ENCODE measurements at places on chromosomes 13 and 19.

- no peak for DNase-seq
Measured at GRCh38 chr13:22168437-22169190, 497.7 kb downstream of the FGF9 start.

- no peak for DNase-seq
Measured at GRCh38 chr19:5182751-5183150, 157.9 kb downstream of the PTPRS start.

- no peak for DNase-seq
Measured at GRCh38 chr13:73767747-73768315, 366.4 kb downstream of the KLF12 start.

DNA sequence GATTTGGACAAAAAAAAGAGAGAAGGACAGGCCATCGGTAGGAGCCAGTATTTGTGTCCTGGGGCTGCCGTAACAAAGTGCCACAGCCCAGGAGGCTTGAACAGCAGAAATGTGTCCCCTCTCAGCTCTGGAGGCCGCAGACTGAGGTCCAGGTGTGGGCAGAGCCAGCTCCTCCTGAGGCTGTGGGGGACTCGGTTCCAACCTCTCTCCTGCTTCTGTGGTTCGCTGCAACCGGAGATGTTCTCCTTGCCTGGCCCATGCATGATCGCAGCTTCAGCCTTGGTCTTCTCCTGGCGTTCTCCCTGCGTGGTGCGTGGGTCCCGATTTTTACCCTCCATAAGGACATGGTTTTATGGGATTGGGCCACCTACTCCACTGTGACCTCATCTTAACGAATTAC is 85.9 kb upstream of the SOX1 start:
- DNase-seq, result no peak

- no peak for DNase-seq
Measured at GRCh38 chr13:39773833-39774232, 118.4 kb downstream of the COG6 start.

GRCh38 chr13:98880677-98881076 is 97.2 kb downstream of the DOCK9 start:
- DNase-seq, result no peak

DNA sequence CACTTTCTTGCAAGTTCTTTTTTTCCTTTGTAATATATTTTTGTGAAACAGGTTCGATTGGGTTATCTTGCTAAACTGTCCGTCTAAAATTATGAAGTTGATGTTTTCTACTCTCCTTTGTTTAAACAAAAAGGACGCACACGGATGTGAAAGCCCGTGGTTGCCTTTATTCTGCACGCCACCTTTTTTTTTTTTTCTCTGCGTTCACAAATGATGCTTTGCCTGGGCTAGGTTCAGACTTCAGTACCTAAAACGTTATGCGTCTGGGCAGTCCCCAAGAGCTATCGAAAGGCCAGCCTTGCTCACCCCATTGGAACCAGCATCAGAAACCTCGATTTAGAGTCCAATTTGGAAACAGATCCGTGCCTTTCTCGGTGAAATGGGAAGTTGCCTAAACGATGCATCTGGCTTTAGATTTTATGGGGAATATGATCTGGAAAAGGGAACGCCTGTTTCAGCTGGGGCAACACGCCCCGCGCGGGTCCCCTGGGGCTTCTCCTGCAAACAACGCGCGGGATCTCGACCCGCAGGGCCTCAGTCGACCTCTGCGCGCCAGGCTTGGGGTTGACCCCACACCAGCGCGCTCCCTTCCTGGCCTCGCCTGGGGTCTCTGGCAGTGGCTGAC is 113.9 kb downstream of the KCNRG start:
- no peak for DNase-seq

- DNase-seq, result no peak
Measured at GRCh38 chr19:38221919-38222830, 1.8 kb downstream of the DPF1 start.

DNA sequence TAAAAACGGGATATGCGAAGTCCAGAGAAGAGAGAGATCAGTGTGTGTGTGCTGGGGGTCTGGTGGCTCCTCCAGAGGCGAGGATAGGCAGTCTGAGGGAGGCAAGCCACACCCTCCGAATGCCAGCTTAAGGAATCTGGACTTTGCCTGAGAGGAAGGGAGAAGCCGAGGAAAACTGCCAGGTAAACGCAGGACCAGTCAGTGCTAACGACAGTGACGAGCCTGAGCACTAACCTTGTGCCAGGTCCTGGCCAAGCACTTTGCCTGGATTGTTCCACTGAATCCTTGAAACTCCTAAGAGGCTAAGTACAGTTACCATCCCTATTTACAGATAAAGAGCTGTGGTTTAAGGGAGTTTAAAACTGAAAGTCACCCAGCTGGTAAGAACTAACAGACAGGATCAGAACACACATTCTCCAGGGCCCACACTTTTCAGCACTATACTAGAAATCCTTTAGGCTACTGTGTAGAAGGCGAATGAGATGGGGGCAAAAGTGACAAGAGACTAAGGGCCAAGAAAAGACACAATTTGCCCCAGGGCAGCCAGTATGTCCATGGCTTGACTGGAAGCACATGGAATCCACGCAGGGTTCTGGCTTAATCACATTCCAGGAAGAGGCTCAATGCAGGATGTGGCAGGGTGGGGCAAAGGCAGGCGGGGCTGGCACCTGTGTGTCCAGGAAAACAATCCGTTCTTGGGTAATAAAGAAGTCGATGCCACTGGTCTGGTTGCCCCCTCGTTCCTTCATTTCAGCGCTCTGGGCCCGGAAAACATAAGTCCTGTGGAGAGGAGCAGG is 15.1 kb downstream of the SMG9 start:
- DNase-seq, result no peak

DNA sequence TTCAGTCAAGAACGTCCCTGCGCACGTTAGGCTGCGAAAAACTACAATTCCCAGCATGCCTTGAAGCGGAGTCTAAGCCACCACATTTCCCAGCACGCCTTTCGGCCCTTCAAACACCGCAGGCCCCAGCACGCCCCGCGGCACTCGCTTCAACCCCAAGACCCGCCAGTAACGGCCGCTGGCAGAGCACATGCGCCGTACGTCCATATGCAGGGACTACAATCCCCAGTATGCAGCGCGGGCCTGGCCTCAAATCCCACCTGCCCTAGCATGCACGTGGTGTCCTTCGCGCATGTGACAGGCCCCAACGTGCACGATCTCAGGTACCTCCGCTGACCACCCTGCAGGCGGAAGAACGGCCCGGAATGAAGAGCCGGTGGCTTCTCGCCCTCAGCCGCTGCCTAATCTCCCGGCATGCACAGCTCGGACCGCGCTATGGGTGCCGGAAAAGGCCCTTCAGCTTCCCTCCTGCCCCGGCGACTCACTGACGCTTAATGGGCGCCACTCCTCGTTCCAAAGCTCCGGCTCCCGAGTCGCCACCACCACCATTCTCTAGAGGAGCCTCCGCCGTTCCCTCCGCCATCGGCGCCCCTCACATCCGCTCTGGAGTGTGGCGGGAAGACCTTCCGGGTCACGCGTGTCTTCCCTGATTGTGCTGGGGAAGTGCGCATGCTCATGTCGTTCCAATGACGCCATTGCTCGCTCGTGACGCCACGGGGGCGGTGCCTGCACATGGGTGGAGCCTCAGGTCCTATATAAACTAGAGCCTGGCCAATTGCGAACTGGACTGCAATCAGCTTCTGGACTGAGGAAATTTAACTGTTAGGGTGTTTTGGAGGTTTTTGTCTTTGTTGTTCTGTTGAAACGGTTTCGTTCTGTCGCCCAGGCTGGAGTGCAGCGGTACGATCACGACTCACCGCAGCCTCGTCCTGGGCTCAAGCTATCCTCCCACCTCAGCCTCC is at the start of gene DUS3L:
TSS of gene DUS3L (minus strand) at position 605 of the 962 bp plus-strand sequence. CDS start at position 583, 22 bp downstream.
- peak; percentile 98 for DNase-seq

DNA sequence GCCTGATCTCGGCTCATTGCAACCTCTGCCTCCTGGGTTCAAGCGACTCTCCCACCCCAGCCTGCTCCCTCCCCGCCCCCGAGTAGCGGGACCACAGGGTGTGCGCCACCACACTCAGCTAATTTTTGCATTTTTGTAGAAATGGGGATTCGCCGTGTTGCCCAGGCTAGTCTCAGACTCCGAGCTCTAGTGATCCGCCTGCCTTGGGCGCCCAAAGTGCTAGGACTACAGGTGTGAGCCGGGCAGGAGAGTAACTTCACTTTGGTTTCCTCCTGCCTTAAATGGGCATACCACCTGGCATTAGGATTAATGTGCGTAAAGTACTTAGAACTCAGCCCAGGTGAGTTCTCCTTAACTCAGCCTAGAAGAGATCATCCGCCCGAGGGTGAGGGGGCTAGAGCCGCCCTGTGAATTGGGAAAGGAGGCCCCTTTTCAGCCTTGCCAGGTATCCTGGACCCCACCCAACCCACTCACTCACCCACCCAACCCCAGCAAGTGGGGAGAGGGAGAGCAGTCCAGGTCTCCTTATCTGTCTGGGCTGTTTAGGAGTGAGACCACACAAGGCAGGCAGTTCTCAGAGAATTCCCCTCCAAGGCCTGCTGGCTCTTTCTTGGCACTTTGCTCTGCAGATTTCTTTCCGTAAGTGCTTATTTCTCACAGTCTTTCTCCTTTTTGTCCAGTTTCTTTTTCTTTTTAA is 1.2 kb upstream of the ZFP36 start:
- peak; percentile 21 for DNase-seq

GRCh38 chr19:40803857-40804782 is 5.1 kb downstream of the EGLN2 start:
- DNase-seq, result no peak

DNA sequence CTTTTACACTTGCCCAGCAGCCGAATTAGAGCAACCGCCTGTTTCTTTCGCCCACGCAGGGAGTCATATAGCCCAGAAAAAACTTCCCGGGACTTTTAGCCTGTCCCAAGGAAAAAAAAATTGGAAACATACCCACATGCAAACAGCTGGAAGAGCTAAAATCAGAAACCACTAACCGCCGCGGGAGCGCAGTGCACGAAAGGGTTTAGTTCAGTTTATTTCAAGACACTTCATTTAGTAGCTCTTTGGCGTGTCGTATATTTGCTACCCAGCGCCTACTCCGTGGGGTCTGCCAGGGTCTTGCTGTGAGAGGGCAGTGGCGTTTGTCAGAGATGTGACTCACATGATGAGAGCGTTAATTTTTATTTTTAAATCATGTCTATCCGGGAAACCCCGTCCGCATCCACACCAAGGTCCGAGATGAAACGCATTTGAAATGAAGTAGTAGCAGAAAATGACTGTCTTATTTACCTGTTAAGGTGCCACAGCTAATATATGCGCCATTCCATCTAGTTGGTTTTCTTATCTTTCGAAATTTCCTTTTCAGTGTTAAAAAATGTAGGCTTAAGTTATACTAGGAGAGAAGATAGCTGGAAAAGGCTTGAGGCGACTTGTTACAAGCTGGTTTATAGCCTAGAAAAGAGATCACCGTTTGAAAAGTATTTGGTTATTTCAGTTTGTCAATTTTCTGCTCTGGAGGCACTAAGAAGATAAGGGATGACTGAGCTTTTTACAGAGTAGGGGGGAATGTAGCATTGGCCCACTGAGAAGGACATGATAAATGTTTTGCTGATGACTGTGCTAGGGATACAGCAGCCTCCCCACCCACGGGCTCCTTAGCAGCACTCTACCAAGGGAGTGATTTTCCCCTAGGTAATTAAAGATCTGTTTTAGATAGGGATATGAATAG is 1.7 kb downstream of the KLF5 start:
- peak; percentile 32 for DNase-seq

DNA sequence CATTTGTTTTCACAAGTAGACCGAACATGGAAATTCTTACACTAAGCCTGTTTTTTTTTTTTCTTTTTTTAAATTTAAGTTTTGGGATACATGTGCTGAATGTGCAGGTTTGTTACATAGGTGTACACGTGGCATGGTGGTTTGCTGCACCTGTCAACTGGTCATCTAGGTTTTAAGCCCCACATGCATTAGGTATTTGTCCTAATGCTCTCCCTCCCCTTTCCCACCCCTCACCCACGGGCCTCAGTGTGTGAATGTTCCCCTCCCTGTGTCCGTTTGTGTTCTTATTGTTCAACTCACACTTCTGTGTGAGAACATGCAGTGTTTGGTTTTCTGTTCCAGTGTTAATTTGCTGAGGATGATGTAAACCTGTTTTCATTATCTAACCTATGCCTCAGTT is 2.6 kb downstream of the NLRP4 start:
- no peak for DNase-seq

GRCh38 chr19:49261602-49262001 is 63.4 kb downstream of the SLC6A16 start:
- DNase-seq, result no peak

DNA sequence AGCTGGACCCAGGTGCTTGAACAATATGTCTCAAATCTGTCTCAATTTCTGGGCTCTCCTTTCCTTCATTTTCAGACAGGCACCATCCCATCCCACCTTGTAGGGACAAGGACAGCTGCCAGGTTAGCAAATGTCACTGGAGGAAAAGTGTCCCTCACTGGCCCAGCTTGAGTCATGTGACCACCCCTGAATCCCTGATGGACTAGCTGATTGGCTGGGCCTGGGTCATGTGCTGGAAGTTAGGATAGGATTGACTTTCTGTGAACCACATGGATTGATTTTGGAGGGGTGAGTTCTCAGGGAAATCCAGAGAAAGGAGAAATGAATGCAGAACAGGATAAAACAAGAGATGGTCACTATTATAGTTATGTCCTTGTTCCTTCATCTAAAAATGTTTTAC is 28.2 kb upstream of the FXYD3 start:
- no peak for DNase-seq

GRCh38 chr19:29934781-29935180 is 7.3 kb upstream of the URI1 start:
- no peak for DNase-seq

DNA sequence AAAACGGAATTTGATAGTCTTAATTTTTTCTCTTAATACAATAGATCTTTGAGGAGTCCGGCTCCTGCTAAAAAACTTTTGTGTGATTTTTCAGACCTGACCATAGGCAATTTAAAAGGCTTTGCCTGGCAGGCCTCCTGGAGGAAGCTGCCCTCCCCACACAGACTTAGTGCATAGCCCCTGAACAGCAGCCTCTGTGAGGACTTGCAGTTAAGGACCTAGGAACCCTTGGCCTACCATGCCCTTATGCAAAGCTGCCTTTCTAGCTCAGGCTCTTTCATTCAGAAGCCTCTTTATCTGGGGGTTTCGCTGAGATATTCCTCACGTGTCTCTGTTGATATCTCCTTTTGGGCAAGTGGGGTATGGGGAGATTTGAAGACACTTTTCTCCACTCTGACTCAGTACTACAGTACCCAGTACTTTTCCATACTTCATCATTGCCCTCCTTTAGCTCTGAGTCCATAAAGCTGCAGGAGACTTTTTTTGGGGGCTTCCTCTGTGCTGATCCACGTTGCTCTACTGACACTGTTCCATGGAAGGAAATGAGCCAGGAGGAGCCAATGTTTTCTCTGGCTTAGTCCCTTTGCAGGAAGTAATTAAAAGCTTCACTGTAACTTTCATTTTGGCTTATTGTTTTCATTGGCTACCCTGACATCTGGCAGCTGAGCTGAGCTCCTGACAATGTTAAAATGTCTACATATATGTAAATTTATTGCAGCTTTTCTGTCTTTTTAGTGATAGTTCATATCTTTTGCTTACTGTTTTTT is 283.1 kb downstream of the TDRD3 start:
- no peak for DNase-seq
